ENCODE measurements at places on chromosomes 12 and 14.

DNA sequence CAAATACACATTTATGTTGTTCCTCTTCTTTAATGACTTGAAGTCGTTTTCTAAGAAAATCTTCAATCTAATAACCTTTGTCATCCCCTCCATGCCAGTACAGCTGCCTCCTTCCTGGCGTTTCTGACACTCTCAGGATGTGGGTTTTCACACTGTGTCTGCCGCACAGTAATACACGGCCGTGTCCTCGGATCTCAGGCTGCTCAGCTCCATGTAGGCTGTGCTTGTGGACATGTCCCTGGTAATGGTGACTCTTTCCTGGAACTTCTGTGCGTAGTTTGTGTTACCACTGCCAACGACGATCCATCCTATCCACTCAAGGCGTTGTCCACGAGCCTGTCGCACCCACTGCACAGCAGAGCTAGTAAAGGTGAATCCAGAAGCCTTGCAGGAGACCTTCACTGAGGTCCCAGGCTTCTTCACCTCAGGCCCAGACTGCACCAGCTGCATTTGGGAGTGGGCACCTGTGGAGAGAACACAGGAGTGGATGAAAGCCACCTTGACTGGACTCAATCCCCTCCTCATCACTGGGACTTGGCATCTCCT is 1095.9 kb downstream of the TMEM121 start:
- no peak for DNase-seq

DNA sequence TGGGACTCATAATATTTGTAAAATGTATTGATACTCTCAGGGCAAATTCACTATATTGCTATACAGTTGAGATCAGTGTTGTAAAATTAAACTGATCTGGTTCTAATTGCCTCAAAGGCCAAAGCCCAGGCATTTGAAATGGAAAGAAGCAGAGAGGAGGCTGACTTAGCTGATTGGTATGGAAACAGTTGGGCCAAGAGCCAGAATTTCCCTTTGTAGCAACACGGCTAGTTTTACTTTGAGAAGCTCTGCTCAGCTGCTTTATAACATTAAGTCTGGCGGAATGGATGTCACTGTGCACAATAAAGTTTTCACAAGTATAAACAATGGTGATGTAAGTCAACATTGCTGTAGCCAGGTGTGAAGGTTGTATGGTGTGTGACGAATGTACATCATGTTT is 186.4 kb downstream of the MSRB3 start:
- DNase-seq, result no peak

GRCh38 chr14:21098076-21098891 is at the start of gene ZNF219:
TSS of gene ZNF219 (minus strand) at chr14:21098655. CDS start at chr14:21093591, 5,064 bp downstream.
- peak; percentile 33 for DNase-seq

- no peak for DNase-seq
These were observed 441.1 kb downstream of the BCAT1 start for GRCh38 chr12:24507827-24508226.

DNA sequence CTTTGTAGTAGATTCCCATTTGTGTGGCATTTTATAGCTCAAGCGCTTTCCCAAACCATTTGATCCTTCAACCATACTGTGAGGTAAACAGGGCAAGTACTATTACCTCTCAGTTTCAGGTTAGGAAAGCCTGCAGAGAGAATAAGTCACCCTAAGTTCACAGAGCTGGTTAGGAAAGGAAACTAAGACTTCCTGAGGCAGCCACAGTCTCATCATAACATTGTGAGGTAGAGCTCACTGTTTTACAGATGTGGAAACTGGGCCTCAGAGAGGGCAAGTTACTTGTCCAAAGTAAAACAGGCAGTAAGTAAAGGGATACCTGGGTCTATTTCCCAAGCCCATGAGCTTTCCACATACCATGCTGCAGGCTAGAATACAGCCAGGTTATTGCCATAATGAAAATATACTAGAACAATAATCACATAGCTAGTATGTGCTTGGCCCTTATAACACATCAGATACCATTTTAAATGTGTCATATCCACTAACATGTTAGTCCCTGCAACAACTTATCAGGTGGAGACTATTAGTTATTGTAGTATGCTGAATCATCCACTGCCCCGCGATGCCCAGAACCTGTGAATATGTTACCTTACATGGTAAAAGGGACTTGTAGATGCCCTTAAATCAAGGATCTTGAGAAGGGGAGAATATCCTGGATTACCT is 150.9 kb upstream of the GRIP1 start:
- DNase-seq, result no peak

DNA sequence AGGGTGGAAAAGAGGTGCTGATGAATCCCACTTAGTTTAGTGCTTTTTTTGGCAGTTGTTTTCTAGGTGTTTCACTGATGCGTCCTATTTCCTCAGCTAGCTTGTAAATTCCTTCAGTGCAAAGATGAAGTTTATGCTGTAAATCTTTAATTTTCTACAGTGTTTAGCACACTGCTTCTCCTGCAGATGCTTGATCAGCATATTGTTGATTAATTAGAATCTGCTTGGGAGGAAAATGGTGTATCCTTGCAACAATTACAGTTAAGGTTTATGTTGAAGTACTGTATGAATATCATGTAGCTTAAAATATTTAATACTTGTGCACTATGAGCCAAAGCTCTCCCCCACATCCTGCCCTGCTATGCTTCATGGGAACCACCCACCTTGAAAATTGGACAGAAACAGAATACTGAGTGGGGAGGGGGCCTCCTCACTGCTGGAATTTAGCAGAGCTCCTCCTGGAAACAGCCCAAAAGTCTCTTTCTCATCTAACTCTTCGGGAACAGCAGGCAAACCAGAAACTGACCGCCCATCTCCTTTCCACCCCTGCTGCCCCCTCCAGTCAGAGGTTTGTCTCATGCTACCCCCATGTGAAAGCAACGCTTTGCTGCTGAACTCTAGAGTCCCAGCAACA is 20.3 kb upstream of the DHRS4 start:
- DNase-seq, result no peak

DNA sequence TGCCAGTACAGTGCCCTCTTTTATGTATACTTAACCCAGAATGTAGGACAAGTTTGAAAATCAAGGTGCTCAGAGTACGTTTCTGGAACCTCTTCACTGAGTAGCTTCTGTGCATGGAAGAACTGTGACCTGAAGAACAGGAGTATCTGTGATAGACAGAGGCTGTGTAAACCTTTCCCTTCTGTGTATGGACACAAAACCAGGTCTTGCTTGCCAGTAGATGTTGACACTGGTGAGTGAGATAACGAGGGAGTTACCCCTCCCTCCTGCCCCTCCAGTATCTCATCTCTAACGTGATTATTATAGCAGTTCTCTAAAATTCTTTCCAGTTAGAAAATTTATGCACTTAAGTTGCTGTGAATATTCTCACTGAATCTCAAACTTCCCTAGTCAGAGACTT is 170.8 kb downstream of the RPL10L start:
- DNase-seq, result no peak

- peak; percentile 49 for DNase-seq
These were observed 39.4 kb upstream of the PPP2R5C start for GRCh38 chr14:101721951-101722661.

GRCh38 chr12:108689314-108690190 is 41.8 kb downstream of the CORO1C start:
- DNase-seq, result no peak

DNA sequence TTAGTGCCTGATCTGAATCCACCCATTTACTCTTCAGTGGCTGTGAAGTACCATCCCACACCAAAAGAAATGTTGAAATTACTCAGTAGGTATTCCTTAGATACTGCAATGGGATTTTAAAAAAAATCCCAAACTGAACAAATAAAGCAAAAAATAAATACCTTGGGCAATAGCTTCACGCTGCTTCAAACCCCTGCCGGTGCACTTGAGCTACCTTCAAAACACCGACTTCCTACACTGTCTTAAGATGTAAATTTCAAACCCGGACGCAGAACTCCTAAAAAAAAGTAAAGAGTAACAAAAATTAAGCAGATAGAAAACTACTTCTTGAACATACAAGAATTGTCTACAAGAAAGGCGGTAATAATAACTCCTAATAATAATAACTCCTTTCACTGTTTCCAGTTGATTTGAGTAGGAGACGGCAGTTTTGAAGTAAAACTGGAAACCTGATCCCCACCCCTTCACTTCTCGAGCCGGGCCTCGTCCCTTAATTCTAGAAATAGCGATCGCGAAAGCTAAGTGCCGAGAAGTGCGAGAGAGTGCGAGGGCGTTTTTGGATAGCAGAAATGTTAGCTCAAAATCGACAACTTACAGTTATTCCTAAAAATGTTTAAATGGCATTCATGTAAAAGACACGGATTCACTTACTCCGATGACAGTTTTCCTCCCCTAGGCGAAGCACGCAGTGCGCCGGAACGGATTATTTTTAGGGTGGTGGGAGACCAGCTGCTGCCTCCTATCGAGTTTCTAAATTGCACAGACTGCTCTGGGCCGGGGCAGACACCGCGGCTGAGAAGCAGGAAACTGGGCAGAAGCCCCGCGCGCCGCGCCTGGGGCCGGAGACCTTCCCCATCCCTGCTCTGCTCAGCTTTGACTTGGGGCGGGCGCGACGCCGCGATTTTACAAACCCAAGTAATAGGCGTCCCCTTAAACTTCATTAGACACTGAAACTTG is at the start of gene ABCC9:
Gene ABCC9, minus strand, starts transcription at position 878 of the 957 bp plus-strand sequence. CDS start 4,752 bp downstream, outside the sequence.
- DNase-seq, result no peak

DNA sequence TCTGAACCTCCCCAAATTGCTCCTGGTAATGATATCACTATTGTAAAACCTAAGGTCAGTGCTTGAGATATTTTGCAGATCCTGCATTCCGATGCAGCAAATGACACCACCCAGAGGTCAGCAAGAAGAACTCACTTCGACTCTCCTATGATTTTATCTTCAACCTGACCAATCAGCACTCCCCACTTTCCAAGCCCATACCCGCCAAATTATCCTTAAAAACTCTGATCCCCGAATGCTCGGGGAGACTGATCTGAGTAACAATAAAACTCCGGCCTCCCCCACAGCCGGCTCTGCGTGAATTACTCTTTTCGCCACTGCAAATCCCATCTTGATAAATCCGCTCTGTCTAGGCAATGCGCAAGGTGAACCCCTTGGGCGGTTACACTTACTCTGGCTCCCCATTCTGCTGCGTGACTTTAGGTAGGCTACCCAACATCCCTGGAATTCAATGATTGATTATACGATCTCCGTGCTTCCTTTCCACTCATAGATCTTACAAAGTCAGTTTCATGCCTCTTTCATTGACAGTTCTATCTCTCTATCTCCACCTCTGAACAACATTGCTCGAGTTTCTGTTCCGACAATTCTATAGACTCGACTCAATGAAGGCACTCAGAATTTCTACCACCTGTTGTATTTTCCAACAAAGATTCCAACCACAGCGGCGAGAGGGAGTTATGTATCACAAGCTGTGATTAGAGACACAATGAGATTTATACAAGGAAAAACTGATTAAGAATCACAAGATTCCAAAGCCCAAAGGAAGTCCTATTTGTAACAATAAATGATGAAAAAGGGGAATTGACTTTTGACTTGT is 939 bp downstream of the NPC2 start:
- no peak for DNase-seq

DNA sequence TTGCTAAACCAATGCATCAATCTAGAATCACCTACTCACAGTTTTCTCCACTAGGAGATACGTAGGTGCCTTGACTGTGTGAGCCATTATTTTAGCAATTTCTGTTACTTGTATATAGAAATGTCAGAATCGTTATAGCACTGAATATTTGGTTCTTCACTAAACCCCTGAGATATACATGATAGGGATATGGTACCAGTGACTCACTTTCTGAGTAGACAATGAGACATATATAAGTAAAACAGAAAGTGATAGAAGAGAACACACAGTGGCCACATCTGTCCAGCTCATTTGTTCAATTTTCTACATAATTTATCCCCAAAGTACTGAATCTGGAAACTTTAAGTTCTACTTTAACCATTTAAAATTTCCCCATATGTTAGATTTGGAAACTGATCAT is 1505.5 kb upstream of the TMEM132C start:
- DNase-seq, result no peak

GRCh38 chr14:101109981-101110728 is 206.6 kb upstream of the RTL1 start:
- DNase-seq, result no peak

DNA sequence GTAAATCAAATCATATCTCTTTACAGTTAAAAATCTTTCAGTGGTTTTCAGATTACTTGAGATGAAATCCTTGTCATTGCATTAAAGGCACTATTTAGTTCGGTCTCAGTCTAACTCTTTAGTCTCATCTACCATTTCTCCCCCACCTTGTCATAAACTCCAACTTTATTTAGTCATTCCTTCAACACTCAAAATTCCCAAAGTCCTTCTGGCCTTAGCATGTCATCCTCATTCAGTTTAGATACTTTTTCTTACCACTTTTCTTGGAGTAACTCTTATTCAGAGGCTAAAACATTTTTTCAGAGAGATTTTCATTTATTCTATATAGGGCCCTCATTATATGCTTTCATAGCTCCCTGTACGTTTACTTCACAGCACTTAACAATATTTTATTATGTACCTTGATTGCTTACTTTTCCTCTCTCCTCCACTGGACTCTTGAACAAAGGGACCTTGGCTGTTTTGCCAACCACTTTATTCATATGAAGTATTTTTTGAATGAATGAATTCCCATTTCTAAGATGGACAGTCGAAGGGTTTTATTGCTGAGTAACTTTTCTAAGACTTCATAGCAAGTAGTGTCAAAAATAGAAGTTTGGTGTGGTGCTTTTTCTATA is 12.8 kb downstream of the USP15 start:
- no peak for DNase-seq

- DNase-seq, result no peak
These were observed 263.4 kb upstream of the PLEKHG7 start for GRCh38 chr12:92439420-92439805.

DNA sequence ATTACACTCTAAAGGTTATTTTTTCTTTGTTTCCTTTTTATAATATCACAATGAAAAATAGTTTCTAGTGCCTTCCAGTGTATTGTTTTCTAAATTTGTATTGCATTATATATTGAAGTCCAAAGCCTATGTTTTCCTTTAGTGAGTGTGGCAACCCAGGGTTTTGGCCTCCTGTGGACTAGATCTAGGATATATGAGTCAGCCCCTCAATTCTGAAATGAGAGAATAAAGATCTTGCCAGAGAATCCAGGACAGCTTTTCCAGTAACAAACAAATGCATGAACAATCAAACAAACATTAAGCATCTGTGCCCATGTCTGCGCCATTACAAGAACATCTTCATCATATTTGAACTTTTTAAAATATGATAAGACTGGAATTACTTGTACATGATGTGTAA is 70.7 kb upstream of the SSTR1 start:
- DNase-seq, result no peak

DNA sequence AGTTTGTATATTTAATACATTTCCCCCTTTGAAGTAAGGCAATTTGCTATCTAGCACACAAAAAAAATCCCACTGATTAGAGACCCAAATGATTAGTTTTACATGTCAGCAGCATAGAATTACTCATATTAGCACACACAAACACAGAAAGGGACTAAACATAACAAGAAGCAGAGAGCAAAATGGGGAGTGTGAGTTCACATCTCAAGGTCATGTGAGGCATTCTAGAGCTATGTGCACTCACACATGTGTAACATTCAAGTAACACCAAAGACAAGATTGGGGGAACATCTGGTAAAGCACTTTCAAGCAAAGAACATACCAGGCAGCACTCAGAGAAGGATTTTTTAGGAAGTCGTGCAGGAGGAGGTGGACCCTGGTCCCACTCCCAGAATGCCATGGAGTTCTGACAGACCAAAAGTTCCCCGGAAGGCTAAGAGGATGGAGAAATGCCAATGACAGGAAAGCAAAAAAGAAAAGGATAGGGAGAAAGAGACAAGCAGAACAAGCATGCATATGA is 105.8 kb upstream of the SINHCAF start:
- DNase-seq, result no peak
